ENCODE measurements at places on chromosomes 6 and 20.

DNA sequence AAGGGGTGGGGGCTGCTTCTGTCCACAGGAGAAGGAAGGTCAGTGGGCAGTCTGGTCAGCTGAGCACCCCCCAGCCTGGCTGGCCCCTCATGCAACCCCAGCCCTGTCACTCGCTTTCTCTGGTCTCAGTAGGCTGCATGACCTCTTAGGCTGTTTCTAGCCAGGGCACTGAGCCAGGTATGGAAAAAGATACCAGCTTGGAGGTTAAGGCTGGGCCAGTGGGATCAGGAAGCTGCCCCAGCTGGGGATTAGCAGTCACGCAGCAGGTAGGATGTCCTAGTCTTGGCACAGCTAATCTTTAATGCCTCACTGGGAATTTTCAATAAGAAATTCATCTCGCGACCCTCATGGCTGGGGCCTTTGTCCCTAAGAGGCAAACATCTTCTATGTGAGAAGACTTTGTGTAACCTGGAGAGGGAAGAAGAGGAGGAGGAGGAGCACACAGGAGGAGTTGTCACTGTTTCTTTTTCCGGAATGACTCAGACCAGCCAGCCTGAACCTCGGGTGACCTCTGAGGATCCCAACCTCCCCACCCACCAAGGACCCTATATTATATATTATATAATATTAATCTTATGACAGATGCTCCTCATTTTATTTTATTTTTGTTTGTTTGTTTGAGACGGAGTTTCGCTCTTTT is 2.4 kb upstream of the BPIFA2 start:
- DNase-seq: no peak

GRCh38 chr20:52204136-52204535 is 12.6 kb upstream of the ZFP64 start:
- no peak for DNase-seq

GRCh38 chr6:142853244-142854180 is 91.5 kb downstream of the HIVEP2 start:
- no peak for DNase-seq

- no peak for DNase-seq
Measured at GRCh38 chr6:7731294-7731693, 5.4 kb downstream of the BMP6 start.

DNA sequence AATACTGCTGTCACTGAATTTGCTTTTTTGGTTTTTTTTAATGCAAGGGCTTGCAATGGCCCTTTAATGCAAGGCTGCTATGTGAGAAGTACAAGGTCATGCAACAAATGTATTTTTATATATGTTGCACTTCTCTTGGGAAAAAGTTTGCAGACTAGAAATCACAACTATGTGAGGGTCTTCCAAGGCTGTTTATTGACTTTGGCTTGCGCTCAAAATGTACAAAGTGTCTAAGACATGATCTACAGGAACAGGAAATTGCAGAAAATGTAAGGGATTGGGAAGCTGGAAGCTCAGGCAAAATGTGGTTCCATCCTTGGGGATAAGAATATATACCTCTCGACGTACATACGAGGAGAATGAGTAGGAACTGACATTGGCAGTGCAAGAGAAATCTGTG is 92.2 kb upstream of the F13A1 start:
- no peak for DNase-seq

- peak; percentile 68 for DNase-seq
Measured at GRCh38 chr20:47677635-47678453, 107.4 kb downstream of the SULF2 start.

DNA sequence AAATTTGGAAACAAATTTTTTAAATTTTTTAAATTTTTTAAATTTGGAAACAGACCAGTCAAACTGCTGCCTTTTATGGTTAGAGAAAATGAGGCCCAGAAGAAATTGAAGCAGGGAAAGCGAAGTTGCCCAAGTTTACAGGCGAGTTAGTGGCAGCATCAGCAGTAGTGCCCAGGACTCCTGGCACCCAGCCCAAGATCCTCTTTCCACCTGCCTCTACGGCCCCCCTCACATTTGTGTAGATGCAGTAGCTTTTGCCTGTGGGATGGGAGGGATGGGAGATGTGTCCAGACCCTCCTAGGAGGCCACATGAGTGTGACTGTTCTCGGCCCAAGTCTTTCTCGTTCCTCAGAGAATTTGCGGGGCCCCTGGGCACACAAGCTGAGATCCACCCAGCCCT is 49.8 kb downstream of the HNF4A start:
- no peak for DNase-seq

- peak; percentile 21 for DNase-seq
Measured at GRCh38 chr20:53642196-53643030, 48.8 kb upstream of the ZNF217 start.

- DNase-seq: no peak
Measured at GRCh38 chr6:37142050-37142614, 27.8 kb upstream of the PIM1 start.

GRCh38 chr20:21508230-21509078 is 5.4 kb downstream of the NKX2-2 start:
- DNase-seq: no peak

DNA sequence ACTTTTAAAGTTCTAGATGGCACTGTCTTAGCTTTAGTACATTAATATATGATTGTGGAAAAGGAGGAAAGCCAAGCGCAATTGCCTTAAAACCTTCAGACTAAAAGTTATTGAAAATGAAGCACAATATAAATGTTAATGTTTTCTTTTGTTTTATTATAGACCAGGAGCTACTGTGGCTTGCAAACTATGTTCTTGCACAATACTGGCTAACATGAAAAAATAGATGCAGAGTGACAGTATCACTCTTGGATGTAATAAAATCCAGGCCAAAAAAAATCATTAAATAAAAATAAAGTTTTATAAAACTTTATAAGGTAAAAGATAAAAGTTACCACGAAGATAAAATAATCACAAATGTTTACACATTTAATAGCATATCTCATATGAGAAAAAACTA is 18.3 kb upstream of the PLN start:
- DNase-seq: no peak

DNA sequence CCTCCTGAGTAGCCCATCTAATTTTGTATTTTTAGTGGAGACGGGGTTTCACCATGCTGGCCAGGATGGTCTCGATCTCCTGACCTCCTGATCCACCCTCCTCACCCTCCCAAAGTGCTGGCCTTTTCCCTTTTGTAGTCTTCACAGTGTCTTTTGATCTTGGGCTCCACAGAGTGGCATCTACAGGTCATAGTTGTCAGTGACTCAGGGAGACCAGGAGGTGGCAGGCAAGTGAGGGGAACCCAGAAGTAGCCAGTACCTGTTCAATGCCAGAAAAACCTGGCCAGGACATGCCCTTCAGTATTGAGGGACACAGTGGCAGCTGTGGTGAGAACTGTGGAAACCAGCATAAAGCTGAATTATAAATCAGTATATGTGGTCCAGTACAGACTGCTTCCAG is 19.6 kb downstream of the RPP21 start:
- DNase-seq: no peak

- DNase-seq: no peak
Measured at GRCh38 chr6:15949982-15950381, 178.9 kb upstream of the MYLIP start.

DNA sequence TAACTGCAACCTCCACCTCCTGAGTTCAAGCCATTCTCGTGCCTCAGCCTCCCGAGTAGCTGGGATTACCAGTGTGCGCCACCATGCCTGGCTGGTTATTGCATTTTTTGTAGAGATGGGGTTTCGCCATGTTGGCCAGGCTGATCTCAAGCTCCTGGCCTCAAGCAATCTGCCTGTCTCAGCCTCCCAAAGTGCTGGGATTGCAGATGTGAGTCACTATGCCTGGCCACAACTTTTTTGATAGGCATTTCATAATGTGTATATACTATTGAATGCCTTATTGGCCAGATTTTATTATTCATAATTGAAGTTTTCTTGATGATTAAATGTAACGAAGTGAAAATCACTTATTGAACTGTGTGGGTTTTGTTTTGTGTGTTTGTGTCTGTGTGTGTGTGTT is 27.9 kb downstream of the FIG4 start:
- DNase-seq: no peak

- DNase-seq: no peak
Measured at GRCh38 chr6:108655806-108656651, 95.3 kb downstream of the FOXO3 start.

- DNase-seq: no peak
Measured at GRCh38 chr6:63014290-63014689, 197.0 kb upstream of the FKBP1C start.

GRCh38 chr6:137724018-137724403 is 143.0 kb upstream of the TNFAIP3 start:
- no peak for DNase-seq

DNA sequence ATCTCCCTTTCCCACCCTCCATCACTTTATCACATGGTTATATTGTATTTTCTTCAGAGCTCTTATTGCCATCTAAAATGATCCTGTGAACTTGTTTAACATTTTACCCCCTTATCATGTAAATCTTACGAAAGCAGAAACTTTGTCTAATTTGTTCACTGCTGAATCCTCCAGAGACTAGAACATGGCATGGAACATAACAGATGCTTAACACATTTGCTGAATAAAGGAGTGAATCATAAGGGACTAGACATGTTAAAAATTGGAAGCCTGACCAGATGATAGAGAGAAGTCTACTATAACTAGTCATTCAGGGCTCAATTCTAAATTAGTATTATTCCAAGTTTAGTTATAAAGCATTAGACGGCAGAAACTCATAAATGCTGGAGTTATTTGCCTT is 73.3 kb downstream of the MAN1A1 start:
- no peak for DNase-seq

DNA sequence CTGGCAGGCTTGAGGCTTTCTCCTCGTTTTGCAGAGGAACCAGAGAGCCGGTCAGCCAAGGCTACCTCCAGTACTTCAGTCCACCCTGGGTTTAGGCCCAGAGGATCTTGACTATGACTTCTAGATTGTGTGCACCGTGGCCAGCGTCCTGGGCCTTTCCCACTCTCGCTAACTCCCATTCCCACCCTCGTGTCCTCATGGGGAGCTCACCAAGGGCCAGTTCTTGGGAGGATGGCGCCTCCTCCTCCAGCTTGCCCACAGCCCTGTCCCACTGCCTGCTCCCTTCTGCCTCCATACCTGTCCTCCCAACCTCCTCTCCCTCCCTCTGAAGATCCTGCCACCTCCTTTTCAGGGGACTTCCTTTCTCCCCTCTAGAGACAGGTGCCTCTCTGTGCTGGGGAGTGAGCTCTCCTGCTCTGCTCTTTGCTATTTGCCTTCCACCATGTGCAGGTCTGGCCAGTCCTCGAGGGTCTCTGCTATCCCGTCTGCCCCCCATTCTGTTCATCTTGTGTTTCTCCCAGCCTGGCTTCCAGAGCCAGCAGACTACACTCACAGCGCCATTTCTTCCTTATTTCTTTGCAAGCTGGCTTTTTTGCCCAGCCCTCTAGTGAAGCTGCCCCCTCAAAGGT is 4.4 kb upstream of the SYNJ2 start:
- DNase-seq: no peak

- no peak for DNase-seq
Measured at GRCh38 chr6:52435345-52435744, 15.2 kb downstream of the EFHC1 start.

GRCh38 chr6:156977527-156978291 is 200.5 kb downstream of the ARID1B start:
- no peak for DNase-seq

DNA sequence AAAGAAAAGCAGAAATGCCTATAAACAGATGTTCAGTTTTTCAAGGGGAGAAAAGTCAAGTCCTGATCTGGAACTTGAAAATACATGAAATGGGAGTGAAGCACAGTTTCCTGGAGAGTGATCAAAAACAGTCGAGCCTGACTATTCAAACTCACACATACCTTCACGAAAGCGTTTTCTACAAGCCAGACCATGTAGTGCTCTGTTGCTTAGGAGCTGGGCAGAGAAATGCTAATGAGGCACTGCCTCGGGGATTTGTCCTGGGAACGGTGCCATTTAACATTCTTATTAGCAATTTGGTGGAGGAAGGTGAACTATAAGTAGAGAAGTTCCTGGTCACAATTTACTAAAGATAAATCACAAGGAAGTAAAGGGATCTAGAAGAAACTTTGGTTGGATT is 5.9 kb downstream of the NHSL1 start:
- no peak for DNase-seq

GRCh38 chr20:9258901-9259300 is 190.0 kb downstream of the PLCB4 start:
- DNase-seq: no peak

DNA sequence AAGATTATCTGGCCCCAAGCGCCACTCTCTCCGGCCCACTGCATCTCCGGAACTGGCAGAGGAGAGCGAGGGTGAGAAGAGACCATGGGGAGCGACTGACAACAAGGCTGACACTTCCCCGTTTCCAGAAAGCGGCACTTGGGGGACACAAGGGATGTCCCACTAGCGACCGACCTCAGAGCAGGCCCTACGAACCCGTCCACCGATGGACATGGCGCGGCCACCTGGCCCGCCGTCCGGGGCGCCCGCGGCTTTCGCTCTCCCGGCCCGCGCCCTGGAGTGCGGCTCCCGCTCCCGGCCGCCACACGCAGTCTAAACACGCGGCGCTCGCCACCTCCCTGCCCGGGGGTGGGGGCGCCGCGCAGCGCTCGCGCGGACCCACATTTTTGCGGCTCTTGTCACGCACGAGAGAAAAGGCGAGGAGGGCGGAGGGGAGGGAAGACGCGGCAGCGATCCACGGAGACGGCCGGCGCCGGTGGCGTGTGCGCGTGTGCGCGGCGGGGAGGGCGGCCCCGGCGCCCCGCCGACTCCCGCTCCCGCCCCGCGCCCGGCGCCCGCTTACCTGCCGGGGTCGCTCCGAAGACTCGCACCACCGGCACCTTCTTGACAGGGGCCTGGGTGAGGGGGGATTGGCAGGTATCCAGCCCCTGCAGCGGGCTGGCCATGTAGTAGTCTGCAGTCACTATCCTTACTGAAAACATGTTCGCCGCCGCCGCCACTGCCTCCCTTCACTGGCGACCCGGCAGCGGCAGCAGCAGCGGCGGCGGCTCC is 645 bp downstream of the REV3L start:
- DNase-seq: peak; percentile 31

DNA sequence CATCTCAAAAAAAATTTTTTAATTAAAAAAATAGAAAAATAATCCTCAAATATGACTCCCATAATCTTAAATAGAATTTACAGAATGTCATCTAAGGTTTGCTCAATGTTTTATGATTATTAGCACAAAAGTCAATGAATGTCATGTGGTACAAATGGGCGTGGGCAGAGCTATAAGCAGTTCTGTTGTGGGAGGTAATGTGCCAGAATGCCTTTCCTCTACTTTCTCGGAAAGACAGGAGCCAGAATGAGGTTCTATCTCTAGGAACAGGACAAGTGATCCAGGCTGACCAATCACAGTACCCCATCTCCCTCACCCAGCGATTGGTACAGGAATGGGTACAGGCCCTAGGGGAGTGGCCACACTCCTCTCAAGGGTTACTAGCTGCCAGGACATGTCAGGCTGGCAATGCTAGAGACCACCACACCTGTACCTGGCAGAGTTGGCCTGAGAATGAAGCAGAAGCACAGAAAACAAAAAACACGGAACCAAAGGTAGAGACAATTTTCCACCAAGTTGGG is 15.1 kb downstream of the RALGAPA2 start:
- DNase-seq: no peak

GRCh38 chr6:64489763-64490162 is 854.2 kb downstream of the PHF3 start:
- DNase-seq: no peak

Measured in activated T-cell treated with anti-CD3 and anti-CD28 coated beads for 48 hours (primary cell).